Activated CD4-positive, CD25-positive, alpha-beta regulatory T cell treated with anti-CD3 and anti-CD28 coated beads, Interleukin-2, amount 50 U/mL, for 72 hours (primary cell): ENCODE measurements at places on chromosomes 2 and 18.

DNA sequence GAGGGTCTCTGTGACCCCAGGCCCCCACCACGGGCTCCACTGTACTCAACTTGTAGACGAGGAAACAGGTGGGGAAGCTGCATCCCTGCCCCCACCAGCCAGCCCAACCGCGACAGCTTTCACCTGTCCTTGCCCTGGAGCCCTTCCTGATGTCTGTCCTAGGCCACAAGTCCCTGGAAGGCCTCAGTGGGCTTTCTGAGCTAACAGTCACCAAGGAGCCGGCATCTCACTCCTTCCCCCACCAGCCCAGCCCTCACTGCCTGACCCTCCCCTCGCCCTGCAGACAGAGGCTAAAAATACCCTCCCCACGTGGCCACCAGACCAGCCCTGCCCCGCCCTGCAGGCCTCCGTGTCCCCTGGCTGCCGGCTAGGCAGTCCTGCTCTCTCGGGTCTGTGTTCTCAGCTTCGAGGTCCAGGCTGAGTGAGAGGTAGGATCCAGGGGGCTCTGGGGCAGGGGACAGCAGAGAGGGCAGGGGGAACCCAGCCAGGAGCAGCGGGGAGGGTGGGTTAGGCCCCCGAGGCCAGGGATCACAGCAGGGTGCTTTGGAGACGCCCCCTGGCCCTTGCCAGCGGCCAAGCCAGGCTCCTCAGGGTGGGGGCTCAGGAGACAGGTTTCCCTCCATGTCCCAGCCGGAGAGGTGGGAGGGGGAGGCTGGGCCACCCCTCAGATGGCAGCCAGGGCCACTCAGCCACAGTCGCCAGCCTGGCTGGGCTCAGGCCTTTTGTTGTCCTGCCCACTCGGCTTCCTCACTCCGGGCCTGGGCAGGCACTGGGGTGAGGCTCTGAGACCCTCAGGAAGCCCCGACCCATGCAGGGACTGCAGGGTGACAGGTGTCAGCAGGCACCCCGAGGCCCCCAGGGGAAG is at the start of gene KLHL30:
Gene KLHL30 (plus strand): TSS at position 338 of the 865 bp plus-strand sequence. CDS start 2,087 bp downstream, outside the sequence.
- no peak for DNase-seq

DNA sequence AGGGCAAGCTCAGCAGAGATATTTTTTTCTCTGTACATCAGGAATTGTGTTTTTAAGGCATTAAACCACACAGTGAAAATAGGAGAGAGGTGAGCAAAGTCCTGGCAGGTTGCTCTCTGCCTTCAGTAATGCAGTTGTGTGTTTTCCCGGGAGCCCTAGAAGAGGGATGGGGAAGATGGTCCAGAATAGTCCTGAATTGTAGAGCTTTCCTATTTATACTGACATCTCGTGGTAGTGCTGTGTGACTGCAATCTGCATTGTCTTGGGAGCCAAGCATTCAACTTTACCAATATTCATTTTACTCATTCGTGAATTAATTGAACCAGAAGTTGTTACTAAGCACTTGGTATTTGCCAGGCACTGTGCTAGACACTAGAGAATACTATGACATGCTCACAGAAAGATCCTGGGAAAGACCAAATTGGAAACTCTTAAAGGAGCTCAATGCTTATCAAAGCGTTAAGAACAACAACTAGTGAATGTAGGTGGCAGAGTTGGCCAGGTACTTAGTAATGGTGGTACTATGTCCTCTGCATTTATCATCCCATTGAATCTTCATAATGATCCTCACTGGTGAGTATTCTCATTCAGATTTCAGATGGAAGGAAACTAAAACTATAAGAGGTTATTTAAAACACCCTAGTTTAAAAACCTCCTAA is 214.6 kb downstream of the TRIB2 start:
- no peak for DNase-seq

DNA sequence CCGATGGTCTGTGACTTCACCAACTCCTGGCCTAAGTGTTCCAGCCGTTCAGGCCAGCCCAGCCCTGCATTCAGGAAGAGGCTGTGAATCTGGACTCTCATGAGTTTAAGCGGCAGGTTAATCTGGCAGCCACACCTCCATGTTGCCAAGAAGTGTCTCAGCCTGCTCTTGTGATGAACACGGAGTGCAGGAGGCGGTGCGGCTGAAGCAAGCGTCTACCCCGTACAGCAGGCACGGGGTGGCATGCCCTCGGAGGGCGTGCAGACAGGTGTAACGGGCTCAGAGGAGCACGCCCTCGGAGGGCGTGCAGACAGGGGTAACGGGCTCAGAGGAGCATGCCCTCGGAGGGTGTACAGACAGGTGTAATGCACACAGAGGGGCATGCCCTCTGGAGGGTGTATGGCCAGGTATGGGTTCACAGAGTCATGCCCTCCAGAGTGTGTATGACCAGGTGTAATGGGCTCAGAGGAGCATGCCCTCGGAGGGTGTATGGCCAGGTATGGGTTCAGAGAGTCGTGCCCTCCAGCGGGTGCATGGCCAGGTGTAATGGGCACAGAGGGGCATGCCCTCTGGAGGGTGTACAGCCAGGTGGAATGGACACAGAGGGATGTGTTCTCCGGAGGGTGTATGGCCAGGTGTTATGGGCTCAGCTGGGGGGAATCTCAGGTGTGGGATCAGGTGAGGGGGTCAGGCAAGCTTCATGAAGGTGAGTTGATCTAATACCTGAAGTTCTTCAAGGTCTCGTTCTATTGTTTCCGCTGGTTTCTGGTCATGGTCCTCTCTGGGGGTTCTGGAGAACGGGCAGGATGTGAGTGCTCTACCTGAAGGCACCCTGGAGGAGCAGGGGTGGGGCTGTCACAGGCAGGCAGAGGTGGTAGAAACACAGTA is 22.6 kb downstream of the CROCC2 start:
- DNase-seq, result peak; percentile 24

GRCh38 chr2:37507051-37507410 is 162.6 kb downstream of the QPCT start:
- no peak for DNase-seq

DNA sequence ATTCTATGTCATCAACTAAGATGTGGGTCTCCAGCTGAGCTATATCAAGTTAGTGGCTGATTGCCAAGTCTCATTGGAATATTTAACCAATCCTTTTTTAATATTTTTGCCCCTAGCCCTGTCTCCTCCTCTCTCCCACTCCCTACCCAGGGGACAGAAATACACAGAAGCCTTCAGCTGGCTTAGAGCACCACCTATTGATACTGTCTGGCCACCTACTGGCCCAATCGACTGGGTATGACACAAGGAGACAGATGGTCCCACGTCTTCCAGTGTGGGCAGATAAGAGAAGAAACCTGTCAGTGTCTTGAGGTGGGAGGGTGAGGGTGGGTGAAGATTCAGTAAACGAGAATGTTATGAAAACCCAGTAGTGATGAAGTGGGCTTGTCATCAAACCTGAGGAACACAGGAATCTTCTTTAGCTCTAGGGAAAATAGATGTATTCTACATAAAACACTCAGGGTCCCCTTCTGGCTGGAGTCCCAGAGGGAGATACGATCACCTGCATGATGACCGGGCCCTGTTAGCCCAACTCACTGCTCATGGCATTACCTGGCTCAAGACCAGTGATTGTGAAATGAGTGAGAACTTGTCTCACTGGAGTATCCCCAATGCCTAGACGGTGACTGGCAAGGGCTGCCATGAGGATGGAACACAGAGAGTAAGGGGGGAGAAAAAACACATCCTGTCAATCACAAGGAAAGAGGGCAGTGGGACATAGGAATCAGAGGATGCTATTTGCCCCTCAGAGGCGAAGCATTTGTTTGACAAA is 26.7 kb downstream of the POLR1A start:
- no peak for DNase-seq

GRCh38 chr18:55869556-55870501 is 281.8 kb upstream of the TCF4 start:
- DNase-seq, result no peak

GRCh38 chr18:77161961-77162360 is 29.4 kb upstream of the MBP start:
- DNase-seq, result no peak

- DNase-seq, result no peak
Observed at GRCh38 chr2:217049422-217049821, 189.6 kb upstream of the TNP1 start.

DNA sequence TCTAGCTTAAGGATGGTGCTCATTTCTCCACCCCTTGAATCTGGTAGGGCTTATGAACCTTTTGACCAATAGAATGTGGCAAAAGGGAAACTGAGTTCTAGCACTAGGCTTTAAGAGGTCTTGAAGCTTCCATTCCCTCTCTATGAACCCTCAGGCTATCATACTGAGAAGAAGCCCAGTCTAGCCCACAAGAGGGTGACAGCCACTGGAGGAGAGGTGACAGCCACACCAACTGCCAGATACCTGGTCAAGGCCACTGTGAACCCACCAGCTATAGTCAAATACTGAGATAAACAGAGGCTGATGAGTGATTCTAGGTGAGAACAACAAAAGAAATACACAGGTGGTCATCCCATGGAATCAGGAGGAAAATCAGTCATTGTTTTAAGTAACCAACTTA is 37.6 kb downstream of the NCKAP5 start:
- no peak for DNase-seq

DNA sequence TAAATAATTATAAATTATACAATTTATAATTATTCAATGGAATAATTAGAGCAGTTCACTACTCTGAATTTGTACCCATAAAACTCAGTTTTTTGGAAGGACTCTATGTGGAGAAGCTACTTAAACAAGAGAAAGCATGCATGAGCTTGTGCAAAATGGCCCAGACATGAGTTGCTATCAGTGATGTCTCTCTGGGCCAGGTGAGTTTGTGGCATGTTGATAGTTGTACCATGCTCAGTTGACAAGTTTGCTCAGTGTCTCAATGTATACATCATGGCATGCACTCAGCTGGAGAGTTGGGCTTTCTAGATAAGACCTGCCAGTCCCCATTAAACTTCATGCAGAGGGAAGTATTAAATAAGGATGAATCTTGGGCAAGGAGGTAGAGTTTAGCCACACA is 153.8 kb upstream of the TACR1 start:
- no peak for DNase-seq

DNA sequence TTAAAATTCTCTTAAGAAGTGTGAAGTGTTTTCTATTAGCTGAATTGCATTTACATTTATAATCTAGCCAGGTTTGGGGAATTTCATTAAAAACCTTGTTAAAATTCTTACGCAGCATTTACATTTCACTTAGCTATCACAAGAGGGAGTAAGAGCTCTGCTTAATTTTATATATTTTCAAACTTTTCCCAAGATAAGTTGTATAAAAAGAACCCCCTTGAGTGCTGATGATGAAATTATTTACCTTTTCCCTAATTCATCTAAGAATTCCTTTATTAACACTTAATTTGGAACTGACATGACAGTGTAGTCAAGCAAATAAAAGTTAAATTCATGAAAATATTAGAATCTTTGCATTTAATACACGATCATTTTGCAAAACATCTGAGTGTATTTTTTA is 54.2 kb upstream of the ZSWIM2 start:
- DNase-seq, result no peak

GRCh38 chr18:75364512-75365253 is 62.8 kb downstream of the SMIM21 start:
- no peak for DNase-seq

GRCh38 chr2:204842661-204843485 is 297.6 kb downstream of the PARD3B start:
- DNase-seq, result no peak

- no peak for DNase-seq
Observed at GRCh38 chr2:171178993-171179392, 18.3 kb upstream of the TLK1 start.

GRCh38 chr18:8277270-8277669 is 332.0 kb upstream of the RAB12 start:
- DNase-seq, result no peak

DNA sequence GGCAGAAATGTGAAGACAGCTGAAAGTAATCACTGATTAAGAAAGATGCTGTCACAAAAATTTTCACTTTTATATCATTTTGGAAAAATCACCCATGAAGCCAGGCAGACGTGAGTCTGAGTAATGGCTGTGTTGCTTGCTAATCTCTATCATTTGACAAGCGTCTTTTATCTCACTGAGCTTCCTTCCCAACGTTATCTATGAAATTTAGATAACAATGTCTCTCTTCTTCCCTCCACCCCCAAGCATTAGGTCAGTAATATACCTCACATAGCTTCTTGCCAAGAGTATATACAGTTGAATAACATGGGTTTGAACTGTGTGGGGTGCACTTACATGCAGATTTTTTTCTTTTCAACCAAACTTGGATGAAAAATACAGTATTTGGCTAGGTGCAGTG is 388.6 kb upstream of the NRXN1 start:
- no peak for DNase-seq

DNA sequence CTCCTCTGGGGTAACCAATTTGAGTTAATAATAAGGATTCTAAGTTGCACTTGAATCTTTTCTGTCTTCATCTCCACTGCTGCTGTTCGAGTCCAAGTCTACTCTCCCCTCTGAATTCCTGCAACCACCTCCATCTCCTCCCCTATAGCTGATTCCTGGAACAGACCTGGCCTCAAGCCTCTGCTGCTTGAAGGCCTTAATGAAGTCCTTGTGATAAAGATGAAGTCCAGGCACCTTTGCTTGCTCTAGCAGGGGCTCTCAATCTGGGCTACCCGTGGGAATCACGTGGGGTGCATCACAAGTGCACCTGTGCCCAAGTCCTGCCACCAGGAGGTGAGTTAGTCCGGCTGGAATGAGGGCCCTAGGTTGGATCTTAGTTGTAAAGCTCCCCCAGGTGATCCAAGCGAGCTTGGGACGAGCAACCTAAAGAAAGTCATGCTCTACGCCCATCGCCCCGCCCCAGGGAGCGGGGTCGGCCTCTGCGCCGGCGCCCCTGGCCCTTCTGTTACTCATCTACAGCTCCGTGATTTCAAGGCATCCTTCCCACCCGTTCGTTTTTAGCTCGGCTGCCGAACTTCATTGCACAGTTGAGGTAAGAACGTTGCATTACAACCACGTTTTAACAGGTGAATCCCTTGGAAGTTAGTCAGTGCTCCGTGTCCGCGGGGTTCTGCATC is 905 bp upstream of the IAH1 start:
- peak; percentile 37 for DNase-seq

DNA sequence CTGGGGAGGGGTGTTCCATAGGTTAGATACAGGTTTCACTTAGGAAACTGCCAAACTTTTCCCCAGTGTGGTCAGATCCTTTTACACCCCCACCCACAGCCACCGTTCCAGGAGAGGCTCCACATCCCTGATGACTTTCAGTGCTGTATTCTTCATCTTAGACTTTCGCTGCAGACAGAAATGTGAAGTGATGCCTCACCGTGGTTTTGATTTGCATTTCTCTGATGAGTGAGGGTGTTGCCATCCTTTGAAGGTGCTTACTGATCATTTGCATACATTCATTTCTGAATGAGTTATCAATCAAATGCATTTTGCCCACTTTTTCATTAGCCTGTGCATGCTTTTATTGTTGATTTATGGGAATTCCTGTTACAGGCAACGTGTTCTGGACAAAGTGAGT is 14.9 kb downstream of the COPS9 start:
- no peak for DNase-seq
